ENCODE measurements at places on chromosomes 1 and 21. TPM values are rescaled to one million over a fixed set of nuclear protein-coding genes. Genes with fewer than 3 reads are reported as not detected.

- DNase-seq = no peak
These were observed 3.1 kb upstream of the DDR2 start for GRCh38 chr1:162629077-162629627.

DNA sequence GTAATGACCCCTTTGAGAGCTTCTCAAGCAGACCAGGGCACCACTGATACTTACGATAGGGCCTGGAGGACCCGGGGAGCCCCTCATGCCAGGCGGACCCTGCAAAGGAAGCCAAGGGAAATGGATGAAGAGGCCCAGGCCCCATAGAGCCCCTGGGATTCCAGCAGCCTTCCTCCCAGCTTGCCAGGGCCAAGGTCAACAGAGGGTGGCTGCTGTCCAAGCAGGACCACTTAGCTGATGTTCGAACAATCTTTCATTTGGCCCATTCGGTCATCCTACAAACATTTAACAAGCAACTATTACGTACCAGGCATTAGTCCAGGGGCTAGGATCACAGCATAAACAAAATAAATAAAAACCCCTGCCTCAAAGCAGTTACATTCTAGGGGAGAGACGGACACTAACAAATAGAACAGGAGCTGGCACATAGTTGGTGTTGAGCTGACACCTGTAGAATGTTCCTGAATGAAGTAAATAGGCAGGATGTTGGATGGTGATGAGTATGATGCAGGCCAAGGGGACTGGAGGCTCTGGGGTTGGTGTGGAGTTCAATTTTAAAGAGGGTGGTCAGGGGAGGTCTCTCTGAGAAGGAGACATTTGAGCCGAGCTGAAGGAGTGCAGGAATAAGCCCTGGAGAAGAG is 27.0 kb upstream of the PEF1 start:
- no peak for DNase-seq

DNA sequence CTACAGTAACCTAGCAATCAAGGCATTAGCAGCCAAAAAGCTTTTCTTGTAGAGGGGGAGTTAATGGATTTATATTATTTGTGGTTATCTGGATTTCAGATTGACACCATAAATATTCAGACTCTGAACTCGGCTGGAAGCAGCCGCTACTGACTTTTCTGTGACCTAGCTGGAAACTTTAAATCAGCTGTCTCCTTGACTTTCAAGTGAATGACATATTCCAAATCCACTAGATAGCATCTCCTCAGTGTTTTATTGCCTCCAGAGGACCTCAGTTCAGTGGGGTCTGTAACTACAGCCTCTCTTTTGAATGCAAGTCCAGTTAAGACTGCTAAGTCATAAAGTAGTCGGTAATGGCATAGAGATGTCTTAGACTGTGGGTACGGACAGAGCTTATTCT is 448.5 kb downstream of the NUF2 start:
- no peak for DNase-seq

- DNase-seq = no peak
These were observed 18.1 kb downstream of the CYP4B1 start for GRCh38 chr1:46816930-46817329.

DNA sequence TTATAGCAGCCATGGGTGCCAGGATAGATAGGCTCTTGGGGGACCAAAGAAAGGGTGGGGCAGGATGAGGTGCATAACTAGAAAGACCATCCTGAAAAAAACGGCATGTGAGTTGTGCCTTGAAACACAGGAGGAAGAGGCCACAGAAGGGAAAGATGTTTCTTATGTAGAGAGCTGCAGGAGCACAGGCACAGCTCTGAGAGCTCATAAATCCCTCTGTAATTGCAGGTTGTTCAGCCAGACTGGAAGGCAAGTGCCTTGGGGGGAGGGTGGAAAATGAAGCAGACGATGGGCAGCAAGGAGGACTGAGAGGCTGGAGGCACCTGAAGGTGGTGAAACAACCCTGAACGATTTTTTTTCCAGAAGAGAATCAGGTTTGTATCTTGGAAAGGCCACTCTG is 170.7 kb downstream of the NR5A2 start:
- DNase-seq = no peak

GRCh38 chr1:40032240-40032891 is 8.2 kb upstream of the CAP1 start:
- peak; percentile 57 for DNase-seq

DNA sequence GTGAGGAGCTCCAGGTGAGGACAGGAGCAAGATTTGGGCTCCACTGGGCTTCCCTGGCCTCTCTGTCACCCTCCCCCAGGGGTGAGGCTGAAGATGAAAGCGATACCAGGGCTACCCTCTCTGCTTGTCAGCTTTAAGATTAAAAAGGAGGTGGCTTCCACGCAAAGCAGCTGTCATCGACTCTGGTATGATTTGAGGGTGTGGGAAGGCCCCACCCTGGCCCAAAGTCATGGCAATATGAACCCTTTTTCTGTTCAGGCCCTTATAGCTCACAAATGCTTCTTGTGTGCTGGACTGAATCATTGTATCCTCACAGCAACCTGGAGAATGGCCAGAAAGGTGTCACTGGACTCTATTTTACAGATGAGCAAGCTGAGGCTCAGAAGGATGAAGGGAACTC is 41.6 kb downstream of the NUAK2 start:
- DNase-seq = no peak

- DNase-seq = no peak
These were observed 38.1 kb downstream of the KDM5B start for GRCh38 chr1:202770135-202770534.

DNA sequence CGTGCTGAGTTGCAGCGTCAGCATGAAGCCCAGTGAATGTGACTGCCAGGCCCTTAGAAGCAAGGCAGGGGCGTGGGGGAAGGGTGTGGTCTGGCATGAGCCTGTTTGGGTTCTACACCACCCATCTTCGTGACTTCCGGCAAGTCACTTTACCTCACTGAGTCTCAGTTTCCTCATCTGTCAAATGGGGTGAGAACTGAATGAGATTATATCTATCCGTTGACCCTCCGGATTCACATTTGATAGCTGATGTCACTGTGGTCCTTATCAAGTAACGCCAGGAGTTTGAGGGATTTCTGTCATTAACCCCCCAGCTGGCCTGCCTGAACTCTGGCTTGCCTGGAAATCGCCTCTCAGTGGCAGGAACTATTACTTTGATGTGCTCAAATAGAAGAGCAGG is 15.6 kb downstream of the MRPL37 start:
- no peak for DNase-seq

DNA sequence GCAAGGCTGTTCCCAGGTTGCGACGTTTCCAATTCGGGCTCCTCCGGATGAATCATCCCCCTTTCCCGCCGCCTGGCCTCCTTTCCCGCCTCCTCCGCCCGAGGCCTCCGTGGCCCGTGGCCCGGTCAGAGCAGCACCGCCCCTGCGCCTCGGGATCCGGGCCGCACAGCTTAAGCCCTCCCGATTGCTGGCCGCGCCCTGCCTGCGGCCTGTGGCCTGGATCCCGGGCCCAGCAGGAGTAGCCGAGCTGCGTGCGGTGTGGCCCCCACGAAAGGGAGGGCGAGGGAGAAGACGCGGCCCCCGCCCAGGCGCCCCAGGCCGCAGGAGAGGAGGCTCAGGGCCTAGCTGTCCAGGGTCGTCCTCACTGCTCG is 1.0 kb downstream of the TMEM200B start:
- DNase-seq = peak; percentile 78

- DNase-seq = no peak
These were observed 17.8 kb upstream of the JAK1 start for GRCh38 chr1:64984106-64984505.

- DNase-seq = no peak
These were observed 11.2 kb upstream of the MFAP2 start for GRCh38 chr1:16991571-16991970.

GRCh38 chr1:23343221-23344110 is 618 bp downstream of the HNRNPR start:
- DNase-seq = peak; percentile 35

- DNase-seq = no peak
These were observed 8.6 kb downstream of the HJV start for GRCh38 chr1:146012703-146013558.

GRCh38 chr1:237998581-237998980 is 107.9 kb upstream of the ZP4 start:
- DNase-seq = no peak

- DNase-seq = no peak
These were observed 15.0 kb upstream of the TGFB2 start for GRCh38 chr1:218330043-218330623.

GRCh38 chr1:18820791-18821641 is 38.4 kb downstream of the TAS1R2 start:
- peak; percentile 81 for DNase-seq

GRCh38 chr1:231684356-231685244 is 58.0 kb downstream of the DISC1 start:
- no peak for DNase-seq

DNA sequence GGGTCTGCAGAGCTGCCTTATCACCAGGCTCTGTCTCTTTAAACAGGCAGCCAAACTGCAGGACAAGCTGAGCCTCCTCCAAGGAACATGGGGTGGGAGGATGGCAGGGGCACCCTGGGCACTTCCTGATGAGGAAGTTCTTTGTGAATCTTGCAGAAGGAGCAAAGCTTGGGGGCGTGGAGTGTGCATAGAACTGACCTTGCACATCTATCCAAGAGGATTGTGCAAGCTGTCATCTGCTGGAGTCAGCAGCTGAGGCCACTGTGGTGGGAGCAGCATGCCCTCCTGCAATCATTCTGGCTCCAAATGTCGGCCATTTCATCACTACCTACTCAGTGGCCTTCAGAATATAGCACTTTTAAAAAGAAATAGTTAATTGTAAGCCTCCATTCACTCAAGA is 182.2 kb downstream of the AJAP1 start:
- no peak for DNase-seq

DNA sequence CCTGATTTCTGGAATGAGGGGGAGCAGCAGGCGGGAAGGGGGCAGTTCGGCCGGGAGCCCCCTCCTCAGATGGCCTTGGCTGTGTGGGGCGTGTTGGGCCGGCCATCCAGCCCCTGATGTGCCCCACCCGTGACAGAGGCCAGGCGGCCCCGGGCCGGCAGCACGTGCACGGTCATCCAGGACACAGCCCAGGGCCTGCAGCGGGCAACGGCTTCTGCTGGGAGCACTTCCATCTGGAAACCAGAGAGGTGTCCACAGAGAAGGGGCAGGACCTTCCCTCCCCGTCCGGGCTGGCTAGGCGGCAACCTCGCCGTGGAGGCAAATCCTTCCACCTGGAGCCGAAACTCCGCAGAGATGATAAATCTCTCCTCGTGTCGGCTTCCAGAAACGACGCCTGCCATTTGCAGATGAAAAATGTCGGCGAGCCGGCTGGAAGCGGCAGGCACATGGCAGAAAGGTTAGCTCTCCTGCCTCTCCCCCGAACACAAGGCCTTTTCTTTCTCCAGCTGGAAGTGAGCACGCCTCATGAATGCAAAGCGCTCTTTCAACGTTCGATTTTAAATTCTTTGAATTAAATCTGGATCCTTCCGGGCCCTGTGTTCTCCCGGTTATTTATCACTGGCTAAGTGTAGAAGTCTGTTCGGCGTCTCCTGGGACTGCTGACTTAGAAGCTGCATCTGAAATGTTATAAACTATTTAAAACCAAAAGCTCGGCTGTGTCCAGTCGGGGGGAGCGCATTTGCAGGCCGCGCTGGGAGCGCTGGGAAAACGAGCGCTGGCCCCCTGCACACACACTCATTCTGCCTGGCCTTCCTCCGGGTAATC is 9.4 kb upstream of the ACTRT2 start:
- DNase-seq = no peak

DNA sequence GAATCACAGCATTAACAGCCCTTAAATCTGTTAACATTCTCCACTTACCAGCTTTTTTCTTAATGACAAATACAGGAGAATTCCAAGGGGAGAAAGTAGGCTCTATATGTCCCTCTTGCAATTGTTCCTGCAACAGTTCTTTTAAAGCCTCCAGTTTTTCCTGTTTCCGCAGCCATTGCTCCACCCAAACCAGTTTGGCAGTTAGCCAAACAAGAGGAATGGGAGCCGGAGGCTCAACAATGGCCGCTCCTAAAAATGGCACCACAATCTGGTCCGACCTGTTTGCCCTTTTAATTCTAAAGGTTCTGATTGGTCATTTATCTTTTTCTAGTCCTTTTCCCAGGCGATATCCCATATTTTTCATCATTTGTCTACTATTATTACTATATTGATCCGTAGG is 14.0 kb upstream of the L1TD1 start:
- DNase-seq = no peak

DNA sequence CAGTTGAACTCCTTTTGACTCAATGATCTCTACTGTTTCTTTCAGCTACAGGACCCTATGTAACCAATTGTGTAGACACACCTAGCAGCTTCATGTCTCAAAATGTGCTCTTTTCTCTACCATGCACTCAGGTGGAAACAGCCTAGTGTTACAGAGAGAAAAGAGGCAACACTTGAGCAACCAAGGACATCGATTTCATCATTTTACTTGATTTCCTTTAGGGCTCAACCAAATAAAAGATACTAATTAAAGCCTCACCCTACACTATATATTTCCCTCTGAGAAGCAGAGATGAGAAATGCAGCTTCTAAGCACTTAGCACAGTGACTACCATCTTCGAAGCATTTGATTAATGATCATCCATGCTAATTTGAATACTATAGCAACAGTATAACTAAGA is 55.1 kb downstream of the PTGER3 start:
- no peak for DNase-seq

DNA sequence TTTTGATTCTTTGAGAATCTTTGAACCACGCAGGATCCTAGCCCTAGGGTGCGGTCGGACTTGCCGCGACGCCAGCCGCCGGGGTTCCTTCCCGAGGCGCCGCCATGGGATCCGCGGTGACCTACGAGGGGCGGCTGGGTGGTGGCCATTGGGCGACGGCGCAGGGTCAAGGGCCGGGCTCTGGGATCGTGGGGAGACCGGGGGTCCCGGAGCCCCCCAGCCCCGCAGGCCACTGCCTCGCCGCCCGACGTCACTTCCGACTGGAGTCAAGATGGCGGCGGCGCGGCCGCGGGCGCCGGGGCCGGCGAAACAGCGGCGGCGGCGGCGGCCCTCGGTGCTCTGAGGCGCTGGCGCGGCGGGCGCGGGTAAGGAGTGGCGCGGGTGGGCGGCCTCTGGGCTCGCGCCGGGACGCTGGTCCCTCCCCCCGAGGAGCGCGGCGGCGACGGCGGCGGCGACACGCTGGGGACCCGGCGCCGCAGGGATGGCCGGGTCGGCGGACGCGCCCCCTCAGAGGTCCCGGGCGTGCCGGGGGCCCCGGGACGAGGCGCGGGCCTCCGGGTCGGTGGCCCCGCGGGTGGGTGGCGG is at the start of gene PRDM2:
Gene PRDM2, plus strand, starts transcription at position 253 of the 585 bp plus-strand sequence. CDS start 15,418 bp downstream, outside the sequence.
- DNase-seq = peak; percentile 67

Gene GNG12
- total RNA-seq = 49.6 TPM

Gene RSPH1
- total RNA-seq = not detected

Gene TFB2M
- 12.9 TPM for total RNA-seq

Gene LBR
- 21.1 TPM for total RNA-seq

Gene ZNF593
- total RNA-seq = 13.4 TPM

Gene SELENBP1
- total RNA-seq = 30.6 TPM

Gene C1QC
- 121 TPM for total RNA-seq

Gene OPTC
- total RNA-seq = not detected

Gene COL9A2
- total RNA-seq = 0.53 TPM

Gene OLFML3
- 36.2 TPM for total RNA-seq

Gene RPE65
- not detected for total RNA-seq

Gene NHLH1
- not detected for total RNA-seq

Gene NPPB
- 4,414 TPM for total RNA-seq

Gene KCNE2
- not detected for total RNA-seq

Gene BATF3
- total RNA-seq = 3.9 TPM
